OCI-LY7 (cell line): ENCODE measurements at places on chromosomes 16 and 17. TPM values are rescaled to one million over a fixed set of nuclear protein-coding genes. Genes with fewer than 3 reads are reported as not detected.

DNA sequence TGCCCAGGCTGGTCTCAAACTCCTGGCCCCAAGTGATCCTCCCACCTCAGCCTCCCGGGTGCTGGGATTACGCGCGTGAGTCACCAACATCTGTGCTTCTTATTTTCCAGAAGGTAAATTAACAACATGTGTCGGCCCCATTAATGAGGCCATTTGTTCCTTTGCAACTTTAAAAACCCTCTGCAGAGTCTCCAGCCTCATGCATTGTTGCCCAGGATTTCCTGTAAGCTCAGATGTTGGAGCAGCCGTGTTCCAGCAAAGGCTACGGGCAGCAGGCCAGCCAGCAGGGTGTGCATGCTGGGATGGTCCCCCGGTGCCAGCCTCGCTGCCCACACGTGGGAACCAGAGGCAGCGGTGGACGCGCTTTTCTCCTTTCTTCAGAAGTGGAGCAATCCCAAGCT, 19.1 kb upstream of the HEXD start:
- DNase-seq: no peak

GRCh38 chr17:32445074-32445415, 735 bp downstream of the PSMD11 start:
- DNase-seq: no peak

DNA sequence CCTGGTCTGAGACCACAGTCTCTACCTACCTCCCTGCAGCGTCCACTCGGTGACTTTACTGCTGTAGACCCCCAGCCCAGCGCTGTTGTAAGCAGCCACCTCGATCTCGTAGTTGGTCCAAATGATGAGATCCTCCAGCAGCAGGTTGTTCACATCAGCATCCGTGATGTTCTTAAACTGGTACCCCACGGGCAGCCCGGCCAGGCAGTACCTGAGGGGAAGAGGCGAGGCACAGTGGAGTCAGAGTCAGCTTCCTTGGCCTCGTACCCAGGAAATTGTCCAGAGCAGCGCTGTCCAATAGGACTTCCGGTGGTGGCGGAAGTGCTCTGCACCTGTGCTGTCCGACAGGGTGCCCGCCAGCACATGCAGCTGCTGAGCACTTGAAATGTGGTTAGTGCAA, 104.0 kb upstream of the CDC42EP4 start:
- DNase-seq: no peak

Gene CD300E
- not detected in 2 replicates for total RNA-seq

GRCh38 chr16:23196539-23196938, 14.0 kb downstream of the SCNN1G start:
- no peak for DNase-seq

Gene CD7
- total RNA-seq: not detected in 2 replicates

Gene HOXB9
- total RNA-seq: not detected in 2 replicates

Gene MAZ
- total RNA-seq: 484 and 531 TPM in 2 replicates

Gene RUNDC3A
- 0.24 TPM in 1 of 2 replicates, not detected in the other for total RNA-seq

- no peak for DNase-seq
Measured at GRCh38 chr16:57476546-57477410, 9.5 kb downstream of the DOK4 start.

Gene SHBG
- total RNA-seq: 0.50 and 0.53 TPM in 2 replicates

- DNase-seq: peak; percentile 19
Measured at GRCh38 chr17:32136856-32137255, 5.4 kb upstream of the RHOT1 start.

Gene CAVIN1
- 0.08 TPM in 1 of 2 replicates, not detected in the other for total RNA-seq

Gene RGS9
- 22.2 and 26.4 TPM in 2 replicates for total RNA-seq

Gene SGCA
- total RNA-seq: 1.1 TPM in 1 of 2 replicates, not detected in the other

Gene C16orf46
- total RNA-seq: 0.81 and 1.2 TPM in 2 replicates

DNA sequence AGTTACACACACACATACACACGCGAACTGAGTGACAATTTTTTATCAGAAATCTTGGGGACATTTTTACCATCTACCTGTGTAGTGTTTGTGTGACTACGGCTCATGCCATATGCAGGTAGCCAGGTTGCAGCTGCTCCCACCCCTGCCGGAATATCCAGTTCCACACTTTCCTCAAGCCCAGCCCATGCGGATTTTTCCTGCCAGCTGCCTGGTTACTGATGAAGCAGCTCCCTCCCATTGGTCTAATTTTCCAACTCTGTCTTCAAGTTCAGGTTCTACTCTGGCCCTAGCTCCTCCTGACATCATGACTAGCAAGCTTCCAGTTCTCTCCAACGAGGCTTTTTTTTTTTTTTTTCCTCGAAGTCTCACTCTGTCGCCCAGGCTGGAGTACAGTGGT, 4.8 kb downstream of the GSG1L2 start:
- DNase-seq: no peak

Gene KRTAP17-1
- not detected in 2 replicates for total RNA-seq

Gene CDRT15L2
- total RNA-seq: not detected in 2 replicates

- DNase-seq: no peak
Measured at GRCh38 chr16:57898961-57899360, 72.0 kb downstream of the CNGB1 start.

GRCh38 chr16:81574168-81574567, 129.6 kb downstream of the CMIP start:
- DNase-seq: no peak

DNA sequence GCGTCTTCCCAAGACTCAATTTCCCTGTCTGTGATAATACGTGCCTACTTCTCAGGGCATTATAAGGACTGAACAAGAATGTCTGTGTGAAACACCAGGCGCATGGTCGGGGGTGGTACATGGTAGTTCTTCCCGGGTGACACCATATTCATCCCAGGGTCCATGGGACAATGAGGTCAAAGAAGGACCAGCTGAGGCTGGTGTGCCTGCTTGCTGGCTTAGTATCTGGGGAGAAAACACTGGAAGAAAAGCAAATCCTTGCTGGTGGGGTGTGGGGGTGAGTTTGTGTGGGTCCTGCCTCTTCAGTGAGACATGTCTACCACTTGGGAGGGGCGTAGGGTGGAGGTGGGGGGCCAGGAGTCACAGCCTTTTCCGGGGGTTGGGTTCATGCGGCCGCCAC, 174.2 kb downstream of the RAB11FIP4 start:
- DNase-seq: no peak

DNA sequence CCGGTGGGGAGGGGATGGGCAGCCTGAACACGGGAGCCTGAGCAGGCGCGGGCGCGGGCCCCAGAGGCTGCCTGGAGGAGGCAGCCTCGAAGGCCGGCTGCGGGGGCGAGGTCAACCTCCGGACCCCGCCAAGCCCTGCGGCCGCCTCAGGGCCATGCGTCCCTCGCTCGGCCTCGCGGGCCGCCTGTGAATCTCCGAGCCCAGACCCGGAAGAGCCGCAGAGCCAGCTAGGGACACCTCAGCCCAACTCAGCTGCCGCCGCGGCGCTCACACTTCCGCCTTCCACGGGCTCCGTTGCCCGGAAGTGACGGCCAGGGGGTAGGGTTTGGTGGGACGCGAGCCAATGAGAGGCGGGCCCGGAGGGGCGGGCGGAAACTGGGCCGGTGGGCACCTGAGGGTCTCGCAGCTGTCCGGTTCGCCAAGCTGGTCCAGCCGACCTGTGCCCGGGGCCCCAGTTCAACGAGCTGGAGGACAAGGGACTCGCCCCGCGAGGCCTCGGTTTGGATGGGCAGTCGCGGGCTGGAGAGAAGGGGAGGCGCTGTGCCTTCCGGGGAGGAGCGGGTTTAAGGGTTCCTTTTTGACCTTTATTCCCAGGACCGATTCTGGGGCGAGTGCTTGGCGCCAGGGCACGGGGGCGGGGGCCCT, at the start of gene SLC38A10:
Gene SLC38A10 (minus strand): TSS at position 277 of the 645 bp plus-strand sequence. CDS start 386 bp downstream, outside the sequence.
- DNase-seq: peak; percentile 95

DNA sequence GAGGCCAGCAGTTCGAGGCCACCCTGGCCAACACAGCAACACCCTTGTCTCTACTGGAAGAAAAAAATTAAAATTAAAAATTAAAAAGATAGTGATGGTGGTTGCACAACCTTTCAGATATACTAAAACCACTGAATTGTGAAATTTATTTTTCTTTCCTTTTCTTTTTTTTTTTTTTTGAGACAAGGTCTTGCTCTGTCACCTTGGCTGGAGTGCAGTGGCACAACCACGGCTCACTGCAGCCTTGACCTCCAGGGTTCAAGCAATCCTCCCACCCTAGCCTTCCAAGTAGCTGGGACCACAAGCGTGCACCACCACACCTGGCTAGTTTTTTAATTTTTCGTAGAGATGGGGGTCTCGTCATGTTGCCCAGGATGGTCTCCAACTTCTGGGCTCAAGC, 254.4 kb downstream of the SLC39A11 start:
- DNase-seq: no peak

Gene C16orf95
- 22.1 and 25.0 TPM in 2 replicates for total RNA-seq

DNA sequence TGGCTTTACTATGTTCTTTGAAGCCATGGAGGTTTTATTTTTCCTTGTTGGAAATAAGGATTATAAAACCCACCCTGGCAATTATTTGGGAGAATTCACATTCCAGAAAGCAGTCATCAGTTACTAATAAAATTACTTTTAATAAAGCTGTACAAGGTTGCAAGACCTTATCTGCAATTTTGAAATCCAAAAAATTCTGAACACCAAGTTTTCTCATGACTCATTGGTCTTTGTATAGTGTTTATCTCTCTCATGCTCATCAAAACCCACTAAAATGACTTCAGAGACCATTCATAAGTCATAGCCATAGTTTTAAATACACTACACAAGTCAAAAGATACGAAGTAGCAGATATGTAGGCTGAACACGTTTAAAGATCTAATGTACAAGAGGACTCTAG, 6.0 kb upstream of the KRT38 start:
- DNase-seq: no peak

GRCh38 chr16:53083119-53083518, 28.3 kb downstream of the CHD9 start:
- DNase-seq: no peak

Gene OR1A1
- total RNA-seq: not detected in 2 replicates

GRCh38 chr16:55499951-55500529, 8.8 kb upstream of the LPCAT2 start:
- DNase-seq: no peak

GRCh38 chr17:31534223-31534888, 142.9 kb downstream of the RAB11FIP4 start:
- DNase-seq: no peak
